Ovary (tissue), 10 donors: ENCODE measurements at places on chromosomes 3 and 15. TPM values are rescaled to one million over a fixed set of nuclear protein-coding genes. Genes with fewer than 3 reads are reported as not detected.

DNA sequence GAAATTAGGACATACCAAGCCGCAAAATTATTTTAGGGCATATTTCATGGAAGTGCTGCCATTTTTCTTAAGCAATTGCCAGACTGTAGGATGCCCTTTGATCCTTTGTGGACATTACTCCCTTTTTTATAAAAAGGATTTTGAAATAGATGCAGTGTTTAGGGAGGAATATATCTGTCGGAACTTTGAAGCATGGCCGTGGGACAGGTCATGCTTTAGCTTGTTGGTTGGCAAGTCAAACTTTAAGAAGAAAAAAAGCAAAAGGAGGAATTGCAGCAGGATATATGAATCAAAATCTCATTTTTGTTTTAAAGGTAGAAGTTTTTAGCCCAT is 122.1 kb downstream of the MCTP2 start:
- no peaks in the 10 kb centered on the region for H3K27me3 ChIP-seq
- H3K27ac ChIP-seq = no peak overlapping the region
- H3K4me3 ChIP-seq = no peak overlapping the region
- H3K4me1 ChIP-seq = peaks cover 2% of the 10 kb centered on the region

GRCh38 chr3:80696280-80696679 is 928.5 kb upstream of the ROBO1 start:
- no peak overlapping the region for H3K27ac ChIP-seq
- no peak for DNase-seq
- H3K4me1 ChIP-seq = no peaks in the 10 kb centered on the region
- H3K27me3 ChIP-seq = no peaks in the 10 kb centered on the region
- H3K36me3 ChIP-seq = no peaks in the 10 kb centered on the region

- peak overlapping the region; percentile 99 for H3K4me3 ChIP-seq
- DNase-seq = no peak
- peaks cover 3% of the 10 kb centered on the region for H3K4me1 ChIP-seq
- peak overlapping the region; percentile 31 for H3K27ac ChIP-seq
- H3K27me3 ChIP-seq = no peaks in the 10 kb centered on the region
Measured at GRCh38 chr15:49045751-49046219, 461 bp downstream of the SECISBP2L start.

DNA sequence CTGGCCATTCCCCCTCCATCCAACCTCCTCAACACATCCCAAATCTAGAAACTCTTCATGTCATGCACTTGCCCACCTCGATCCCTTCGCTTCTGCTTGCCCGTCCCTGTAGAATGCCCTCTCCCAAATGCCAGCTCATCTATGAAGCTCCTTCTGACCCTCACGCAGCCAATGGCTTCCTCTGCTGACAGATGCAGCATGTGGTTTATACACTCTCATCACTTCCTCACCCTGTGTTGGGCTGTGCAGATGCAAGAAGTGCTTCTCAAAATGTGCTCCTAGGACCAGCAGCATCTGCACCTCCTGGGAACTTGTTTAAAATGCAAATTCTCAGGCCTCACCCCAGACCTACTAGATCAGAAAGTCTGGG is 51.7 kb downstream of the SEMA5B start:
- DNase-seq = no peak
- no peak overlapping the region for H3K27ac ChIP-seq
- H3K27me3 ChIP-seq = no peaks in the 10 kb centered on the region
- no peak overlapping the region for H3K4me3 ChIP-seq
- H3K4me1 ChIP-seq = peaks cover 10% of the 10 kb centered on the region
- no peaks in the 10 kb centered on the region for H3K36me3 ChIP-seq

DNA sequence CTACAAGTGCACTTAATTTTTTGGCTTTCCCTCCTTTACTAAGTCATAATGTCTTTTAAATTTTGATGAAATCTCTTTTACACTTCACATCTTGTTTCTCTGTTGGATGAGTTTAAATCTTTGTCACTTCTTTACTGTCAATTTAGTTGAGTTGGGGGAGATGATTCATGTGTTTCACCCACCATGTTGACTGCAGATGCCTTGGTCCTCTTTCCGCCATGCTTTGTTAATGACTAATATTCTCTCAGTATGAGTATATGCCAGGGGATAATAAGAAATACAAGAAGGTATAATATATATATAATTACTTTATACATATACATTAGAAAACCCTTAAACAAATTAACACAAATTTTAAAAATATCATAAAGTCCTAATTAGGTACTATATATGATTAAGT is 149.7 kb upstream of the SPRED1 start:
- no peak for DNase-seq
- H3K4me1 ChIP-seq = no peaks in the 10 kb centered on the region
- H3K27ac ChIP-seq = no peak overlapping the region
- H3K4me3 ChIP-seq = no peak overlapping the region
- H3K27me3 ChIP-seq = no peaks in the 10 kb centered on the region

DNA sequence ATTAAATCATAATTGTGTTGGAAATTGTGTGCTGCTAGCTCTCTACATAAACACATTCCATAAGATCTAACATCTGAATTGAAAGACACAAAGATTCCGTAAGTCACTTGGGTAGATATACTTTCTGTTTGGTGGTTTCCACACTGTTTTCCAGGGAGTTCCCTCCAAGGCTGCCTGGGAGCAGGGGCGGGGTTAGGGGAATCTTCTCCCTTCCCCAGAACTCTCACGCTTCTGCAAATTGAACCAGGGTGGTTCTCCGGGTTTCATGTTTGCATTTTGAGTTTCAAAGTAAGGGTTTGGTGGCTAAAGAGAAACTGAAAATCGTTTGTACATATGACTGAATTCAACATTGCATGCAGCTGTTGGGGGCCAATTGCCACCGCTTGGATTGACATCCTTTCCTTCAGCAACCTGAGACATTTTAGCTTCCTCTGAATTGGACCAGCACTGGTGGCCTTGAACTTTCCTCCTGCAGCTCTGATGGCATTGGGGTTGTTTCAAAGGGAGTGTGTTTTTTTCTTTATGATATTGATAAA is 192.7 kb upstream of the FEZF2 start:
- no peaks in the 10 kb centered on the region for H3K4me1 ChIP-seq
- no peak for DNase-seq
- no peak overlapping the region for H3K4me3 ChIP-seq

- H3K4me1 ChIP-seq = peaks cover 30% of the 10 kb centered on the region
- H3K36me3 ChIP-seq = no peaks in the 10 kb centered on the region
- peak overlapping the region; percentile 22 for H3K27ac ChIP-seq
- no peak for DNase-seq
Measured at GRCh38 chr15:98668566-98669308, 20.4 kb downstream of the IGF1R start.

DNA sequence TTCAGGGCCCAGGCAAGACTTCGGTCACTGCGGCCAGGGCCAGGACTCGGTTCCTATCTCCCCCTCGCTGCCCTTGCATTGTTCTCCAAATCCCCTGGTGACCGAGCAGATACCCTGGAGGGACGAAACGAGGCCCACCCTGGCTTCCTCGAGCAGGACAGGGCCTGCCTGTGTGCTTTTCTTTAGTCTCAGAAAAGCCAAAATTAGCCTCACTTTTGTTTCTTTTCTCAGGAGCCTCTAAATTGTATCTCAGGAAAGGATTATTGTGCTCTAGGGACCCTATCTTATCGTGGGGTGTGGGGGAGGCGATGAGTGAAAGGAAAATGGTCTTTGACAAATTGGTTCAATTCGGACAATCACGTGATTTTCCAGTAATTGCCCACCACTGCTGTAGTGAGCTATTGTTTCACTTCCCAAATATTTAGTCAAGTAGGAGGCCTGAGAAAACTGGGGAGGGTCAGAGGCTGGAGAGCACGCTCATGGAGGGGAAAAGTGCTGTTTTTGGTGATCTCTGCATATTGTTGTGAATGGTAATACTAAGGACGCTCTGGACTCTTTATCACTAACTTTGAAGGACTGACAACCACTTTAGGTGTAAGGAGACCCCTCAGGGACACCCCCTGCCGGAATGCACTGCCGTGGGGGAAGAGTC is 61.6 kb downstream of the TMEM44 start:
- no peak overlapping the region for H3K4me3 ChIP-seq
- H3K27ac ChIP-seq = no peak overlapping the region
- H3K36me3 ChIP-seq = no peaks in the 10 kb centered on the region
- no peaks in the 10 kb centered on the region for H3K27me3 ChIP-seq
- no peaks in the 10 kb centered on the region for H3K4me1 ChIP-seq
- no peak for DNase-seq

DNA sequence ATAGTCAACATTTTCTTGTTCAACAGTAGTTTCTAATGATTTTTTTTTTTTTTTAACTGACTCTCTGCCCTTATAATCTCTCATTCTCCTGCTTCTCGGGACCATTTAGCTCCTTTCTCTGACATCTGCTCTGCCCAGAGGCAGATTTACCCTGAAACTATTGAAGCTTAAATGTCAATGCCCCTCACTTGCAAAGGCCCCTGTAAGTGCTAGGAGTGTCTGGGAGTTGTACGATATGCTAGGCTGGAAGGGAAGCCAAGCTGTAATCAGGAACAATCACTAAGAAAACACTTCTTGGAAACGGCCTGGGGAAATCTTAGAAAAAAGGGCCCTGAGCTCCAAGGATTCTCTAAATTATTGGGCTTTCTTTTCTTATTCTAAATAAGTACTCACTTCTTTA is 5.8 kb upstream of the PLOD2 start:
- no peak overlapping the region for H3K27ac ChIP-seq
- no peak overlapping the region for H3K4me3 ChIP-seq
- H3K27me3 ChIP-seq = no peaks in the 10 kb centered on the region
- no peaks in the 10 kb centered on the region for H3K36me3 ChIP-seq
- H3K4me1 ChIP-seq = peaks cover 5% of the 10 kb centered on the region

DNA sequence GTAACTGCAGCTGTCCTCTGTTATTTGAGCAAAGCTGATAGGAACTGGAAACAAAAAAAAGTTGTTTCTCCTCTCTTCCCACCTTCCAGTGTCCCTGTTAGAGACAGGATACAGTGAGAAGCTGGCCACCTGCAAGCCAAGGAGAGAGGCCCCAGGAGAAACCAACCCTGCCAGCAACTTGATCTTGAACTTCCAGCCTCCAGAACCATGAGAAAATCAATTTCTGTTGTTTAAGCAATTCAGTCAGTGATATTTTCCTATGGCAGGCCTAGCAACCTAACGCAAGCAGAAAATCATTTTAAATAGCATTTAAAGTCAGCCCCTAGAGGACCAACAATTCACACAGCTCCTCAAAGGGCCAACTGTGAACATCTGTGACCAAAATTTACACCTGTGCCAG is 291.3 kb downstream of the OXSM start:
- H3K4me1 ChIP-seq = no peaks in the 10 kb centered on the region
- H3K27ac ChIP-seq = no peak overlapping the region
- H3K27me3 ChIP-seq = no peaks in the 10 kb centered on the region
- no peak for DNase-seq

Gene RTF1
- 37.0 TPM for total RNA-seq

Gene DISP2
- 1.9 TPM for total RNA-seq

Gene GP5
- total RNA-seq = not detected

Gene SCG5
- not detected for total RNA-seq
